SK-N-MC (cell line): ENCODE measurements at places on chromosomes 7 and 10.

GRCh38 chr10:71638064-71638821 is 81.3 kb downstream of the C10orf105 start:
- DNase-seq: no peak

DNA sequence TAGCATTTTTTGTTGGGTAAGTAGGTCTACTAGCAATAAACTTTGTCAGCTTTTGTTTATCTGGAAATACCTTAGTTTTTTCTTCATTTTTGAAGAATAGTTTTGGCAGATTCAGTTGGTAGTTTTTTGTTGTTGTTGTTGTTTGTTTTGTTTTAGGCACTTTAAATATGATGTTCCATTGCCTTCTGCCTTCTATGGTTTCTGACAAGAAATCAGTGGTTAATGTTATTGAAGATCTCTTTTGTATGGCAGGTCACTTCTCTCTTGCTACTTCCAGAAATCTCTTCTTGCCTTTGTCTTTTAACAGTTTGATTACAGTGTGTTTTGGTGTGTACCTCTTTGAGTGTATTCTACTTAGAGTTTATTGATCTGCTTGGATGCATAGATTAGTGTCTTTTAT is 41.8 kb upstream of the ZNF365 start:
- no peak for DNase-seq

- DNase-seq: no peak
Observed at GRCh38 chr10:22429981-22430421, 84.7 kb downstream of the SPAG6 start.

DNA sequence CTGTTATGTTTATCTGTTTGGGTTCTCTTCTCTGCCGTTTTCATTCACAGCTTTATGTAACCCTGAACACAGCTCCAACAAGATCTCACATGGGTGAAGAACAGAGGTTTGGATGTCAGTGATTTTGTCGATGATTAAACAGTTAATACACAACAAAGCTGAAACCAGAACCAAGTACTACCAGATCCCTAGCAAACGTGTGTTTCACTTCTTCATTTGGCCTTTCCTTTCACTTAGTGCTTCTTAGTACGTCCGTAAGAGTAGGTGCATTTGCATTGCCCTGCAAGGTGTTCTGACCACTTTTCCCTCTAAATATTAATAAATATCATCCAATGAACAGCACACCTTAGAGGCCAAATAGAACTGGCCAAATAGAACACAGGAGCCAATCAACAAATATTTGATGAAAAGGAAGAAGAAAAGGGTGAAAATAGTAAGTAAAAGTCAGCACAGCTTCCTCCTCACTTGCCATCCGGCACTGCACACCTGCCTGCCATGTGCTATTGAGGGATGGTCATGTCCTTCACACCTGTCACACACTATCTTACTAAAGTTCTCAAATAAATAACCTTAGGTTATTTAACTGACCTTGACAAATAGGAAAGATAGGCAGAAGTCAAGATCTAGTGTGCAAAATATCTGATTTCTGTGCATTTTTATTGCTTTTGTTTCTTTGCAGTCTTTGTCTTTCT is 252.6 kb upstream of the ANKRD30A start:
- DNase-seq: no peak

DNA sequence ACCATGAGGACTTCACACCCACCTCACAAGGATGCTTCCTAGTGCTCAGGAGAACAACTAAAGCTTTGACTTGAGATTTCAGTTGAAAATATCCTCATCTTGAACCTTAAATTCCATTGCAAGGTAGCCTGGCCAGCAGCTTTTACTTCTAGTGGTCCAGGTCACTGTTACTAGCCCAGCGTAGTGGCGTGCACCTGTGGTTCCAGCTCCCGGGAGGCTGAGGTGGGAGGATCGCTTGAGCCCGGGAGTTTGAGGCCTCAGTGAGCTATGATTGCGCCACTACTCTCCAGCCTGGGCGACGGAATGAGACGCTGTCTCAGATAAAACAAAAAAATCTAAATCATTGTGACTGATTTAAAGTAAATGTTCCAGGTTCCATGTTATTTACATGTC is 28.3 kb upstream of the PRKAR1B start:
- DNase-seq: no peak

DNA sequence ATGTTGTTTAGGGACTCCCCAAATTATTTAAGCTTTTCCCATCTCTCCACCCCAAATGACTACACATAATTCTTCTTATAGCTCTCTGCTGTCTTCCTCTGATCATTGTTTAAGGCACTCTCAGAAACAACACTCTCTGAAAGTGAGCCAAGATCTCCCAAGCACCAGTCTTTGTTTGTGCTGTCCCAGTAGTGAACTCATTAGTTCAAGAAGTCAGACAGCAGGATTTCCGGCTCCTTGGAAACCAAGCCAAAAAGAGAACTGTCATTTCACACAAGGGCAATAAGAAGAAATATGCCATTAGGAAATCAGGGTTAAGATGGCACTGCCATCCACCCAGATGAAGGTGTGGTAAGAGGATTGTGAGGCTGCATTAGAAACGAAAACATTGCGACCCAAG is 83.1 kb downstream of the FZD1 start:
- DNase-seq: no peak

GRCh38 chr10:24344279-24344678 is 135.3 kb downstream of the KIAA1217 start:
- DNase-seq: no peak

GRCh38 chr7:24496036-24496435 is 77.2 kb upstream of the PALS2 start:
- DNase-seq: no peak

DNA sequence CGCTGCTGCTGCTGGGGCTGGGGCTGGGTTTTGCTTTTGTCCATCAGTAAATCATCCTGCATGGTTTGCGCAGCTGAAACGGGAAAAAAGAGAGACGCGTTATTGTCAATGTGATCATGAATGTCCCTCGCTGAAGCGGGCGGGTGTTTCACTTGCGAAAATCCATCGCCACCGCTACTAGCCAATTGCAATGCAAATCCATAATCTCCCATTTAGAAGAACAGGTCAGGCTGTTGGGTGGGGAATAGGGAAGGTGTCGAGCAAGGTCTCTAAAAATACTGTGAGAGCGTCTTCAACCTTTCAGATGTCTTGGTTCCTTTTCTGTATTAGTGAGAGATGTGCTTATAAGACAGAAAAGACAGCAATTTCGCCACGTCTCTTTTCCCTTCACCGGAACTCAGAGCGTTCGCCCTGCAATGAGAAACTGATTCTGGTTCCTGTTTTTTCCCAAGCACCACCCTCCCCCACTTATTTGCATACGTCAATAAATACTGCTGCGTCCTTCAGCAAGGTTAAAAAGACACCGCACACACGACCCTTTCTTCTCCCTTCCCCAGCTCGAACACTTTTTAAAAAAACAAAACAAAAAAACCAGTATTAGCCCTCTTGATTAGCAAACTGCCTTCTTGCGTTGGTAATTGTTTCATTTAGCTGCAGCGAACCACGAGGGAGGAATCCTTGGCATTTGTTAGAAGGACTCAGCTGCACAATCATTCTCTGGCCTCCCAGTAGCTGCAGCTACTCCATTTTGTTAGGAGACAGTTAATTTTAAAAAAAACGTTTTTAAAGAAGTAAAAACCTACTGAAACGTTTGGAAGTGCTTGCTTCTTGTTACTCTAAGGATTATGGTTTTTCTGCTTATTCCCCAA is 50.4 kb downstream of the CPEB3 start:
- no peak for DNase-seq

- DNase-seq: no peak
Observed at GRCh38 chr10:98323221-98324164, 55.5 kb upstream of the LOXL4 start.
